Amygdala (tissue), 56 donors: ENCODE measurements at places on chromosomes 5 and 9.
A peak's percentile ranks its signal among the peaks of the same experiment; 100 is the strongest.

- DNase-seq, result no peak
These were observed 95.9 kb downstream of the NLN start for GRCh38 chr5:65817931-65818330.

DNA sequence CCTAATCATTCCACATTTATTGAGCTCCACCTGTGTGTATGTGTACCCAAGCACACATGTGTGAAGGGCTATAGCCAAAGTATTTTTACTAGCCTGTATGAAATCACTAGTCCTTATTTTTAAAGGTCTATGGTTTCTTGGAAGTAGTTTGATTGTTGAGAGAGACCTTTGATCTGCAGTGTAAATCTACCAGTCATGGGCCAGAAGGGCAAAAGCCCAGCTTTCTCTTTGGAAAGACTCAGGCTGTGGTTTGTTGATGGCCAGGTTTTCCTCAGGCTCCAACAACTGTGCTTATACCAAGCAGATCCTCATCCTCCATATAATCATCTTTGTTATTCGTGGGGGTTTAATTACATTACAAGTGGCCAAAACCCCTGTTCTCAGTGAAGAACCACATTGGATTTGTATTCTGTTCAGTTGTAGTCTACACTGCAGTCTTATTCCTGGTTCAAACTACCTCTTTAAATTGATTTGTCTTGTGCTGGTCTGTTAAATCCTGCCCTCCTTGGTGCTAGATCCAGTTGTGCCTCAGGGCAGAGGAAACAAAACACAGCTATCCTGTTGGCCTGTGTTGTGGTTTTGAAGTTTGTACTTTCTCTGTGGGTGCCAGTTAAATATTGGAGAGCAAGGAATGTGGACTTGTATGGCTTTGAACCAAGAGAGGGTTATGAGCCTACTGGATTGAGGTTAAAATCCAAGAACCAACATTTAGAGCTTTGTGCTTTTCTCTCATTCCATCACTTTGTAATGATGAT, 13.3 kb downstream of the CDC26 start:
- no peak for DNase-seq

DNA sequence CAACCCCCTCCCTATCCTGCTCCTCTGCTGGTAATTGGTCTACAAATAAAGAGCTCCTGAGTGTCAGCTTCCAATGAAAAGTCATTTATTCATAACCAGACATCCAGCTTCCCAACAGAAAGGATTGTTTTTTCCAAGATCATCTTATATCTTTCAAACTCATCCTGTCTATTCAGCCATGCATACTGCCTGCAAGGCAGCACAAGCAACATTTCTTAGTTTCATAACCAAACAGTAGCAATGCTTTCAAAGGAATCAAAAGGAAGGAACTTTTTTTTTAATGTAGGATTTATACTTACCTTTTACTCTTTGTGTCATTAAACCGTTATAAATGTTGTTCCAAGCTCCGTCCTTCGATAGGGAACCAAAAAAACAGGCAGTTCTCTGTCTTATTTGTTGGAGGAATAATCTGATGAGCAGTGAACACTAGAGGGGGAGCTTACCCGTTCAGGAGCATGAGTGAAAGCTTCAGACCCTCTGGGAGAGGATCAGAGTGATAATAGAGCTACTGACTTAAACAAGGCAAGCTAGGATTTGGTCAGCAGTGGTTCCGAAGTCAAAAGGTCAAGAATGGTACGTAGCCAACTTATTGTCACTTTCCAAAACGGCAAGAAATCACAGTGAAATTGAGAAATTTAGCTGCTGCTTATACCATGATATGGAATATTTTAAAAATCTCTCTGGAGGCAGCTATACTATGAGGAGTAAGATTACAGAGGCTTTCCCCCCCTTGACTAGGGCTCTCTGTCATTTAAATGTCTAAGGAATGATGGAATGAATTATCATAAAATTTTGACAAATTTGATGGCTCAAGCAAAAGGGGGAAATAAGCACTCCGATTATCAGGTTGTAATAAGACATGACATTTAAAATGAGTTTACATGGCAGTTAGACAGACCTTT, 892.9 kb downstream of the NR2F1-AS1 start:
- DNase-seq, result peak; percentile 3

GRCh38 chr9:126423142-126423915, 96.7 kb downstream of the MVB12B start:
- no peak for DNase-seq

DNA sequence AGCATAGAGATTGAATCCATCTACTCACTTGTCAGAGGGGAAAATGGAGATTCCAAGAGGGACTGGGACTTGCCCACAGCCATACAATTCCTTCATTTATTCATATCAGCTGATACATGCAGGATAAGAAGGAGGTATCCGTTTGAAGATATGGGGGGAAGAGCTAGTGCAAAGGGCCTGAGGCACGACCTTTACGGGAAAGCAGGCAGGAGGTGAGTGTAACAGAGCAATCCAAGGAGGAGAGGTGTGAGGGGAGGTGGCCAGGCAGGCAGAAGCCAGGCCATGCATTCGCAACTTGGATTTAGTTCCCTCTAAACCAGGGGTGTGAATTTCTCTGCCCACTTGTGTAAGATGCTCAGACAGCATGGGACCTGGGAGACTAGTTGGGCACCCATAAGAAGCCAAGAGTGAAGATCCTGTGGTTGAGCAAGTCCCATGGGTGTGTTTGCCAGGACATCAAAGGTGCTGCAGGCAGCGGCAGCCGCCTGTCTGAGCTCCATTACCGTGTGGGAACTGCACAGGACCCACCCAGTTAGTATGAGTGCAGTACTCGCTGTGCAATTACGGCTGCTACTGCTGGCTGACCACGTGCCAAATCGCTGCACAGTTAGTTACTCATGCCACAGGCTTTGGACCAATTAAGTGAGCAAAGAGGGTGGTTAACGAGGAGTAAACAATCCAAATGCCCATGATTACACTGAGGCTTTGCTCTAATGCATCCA, 31.4 kb upstream of the FAT2 start:
- DNase-seq, result no peak

GRCh38 chr9:112112941-112113681, 62.0 kb downstream of the SUSD1 start:
- DNase-seq, result no peak

GRCh38 chr5:81427566-81427965, 33.6 kb upstream of the ACOT12 start:
- no peak for DNase-seq

DNA sequence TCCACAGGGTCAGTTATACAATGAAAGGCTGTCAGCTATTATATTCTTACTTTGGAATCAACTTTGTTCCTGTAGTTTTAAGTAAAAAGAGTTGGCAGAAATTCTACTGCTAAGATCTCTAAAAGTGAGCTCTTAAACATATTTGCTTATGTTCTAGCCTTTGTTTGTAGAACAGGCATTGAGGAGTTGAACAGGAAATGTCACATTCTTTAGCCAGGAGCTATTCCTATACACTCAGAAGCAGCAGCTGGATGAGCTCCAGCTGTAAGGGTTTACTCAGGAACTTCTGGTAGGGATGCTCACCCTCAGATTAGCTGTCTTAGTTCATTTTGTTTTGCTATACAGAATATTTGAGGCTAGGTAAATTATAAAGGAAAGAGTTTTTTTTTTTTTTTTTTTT, 22.4 kb upstream of the SPINK14 start:
- no peak for DNase-seq

DNA sequence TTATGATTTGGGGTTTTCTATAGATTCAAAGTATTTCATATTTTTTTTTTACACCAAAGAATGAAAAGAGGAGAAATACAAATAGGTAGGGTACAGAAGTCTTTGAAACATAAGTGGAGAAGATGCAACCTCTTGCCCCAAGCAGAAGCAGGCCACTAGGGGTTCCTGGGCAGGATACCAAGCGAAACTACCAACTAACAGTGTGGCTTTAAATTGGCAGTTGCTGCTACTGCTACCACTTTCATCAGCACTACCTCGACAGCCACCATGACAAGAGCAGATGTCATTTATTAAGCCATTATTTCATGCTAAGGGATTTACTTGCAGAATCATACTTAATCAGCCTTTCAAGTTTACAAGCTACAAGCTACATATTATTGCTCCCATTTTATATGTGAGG, 288.1 kb downstream of the NR3C1 start:
- DNase-seq, result no peak
